ENCODE measurements at places on chromosomes 4 and X. TPM values are rescaled to one million over a fixed set of nuclear protein-coding genes. Genes with fewer than 3 reads are reported as not detected.

STEEP1 gene
- 41.3 TPM for total RNA-seq

GPR173 gene
- 1.7 TPM for total RNA-seq

CETN2 gene
- total RNA-seq, result 50.2 TPM

DDIT4L gene
- total RNA-seq, result 0.92 TPM

RPL10 gene
- total RNA-seq, result 2,053 TPM

MID2 gene
- 12.0 TPM for total RNA-seq

SPARCL1 gene
- total RNA-seq, result 0.13 TPM

DDX60 gene
- total RNA-seq, result 21.5 TPM

BEX4 gene
- total RNA-seq, result 12.6 TPM

CRLF2 gene
- total RNA-seq, result not detected

TMEM165 gene
- total RNA-seq, result 150 TPM
